CD4-positive, alpha-beta T cell treated with Interleukin-6 at 100 ng/mL for 8 hours (primary cell): ENCODE measurements at places on chromosomes 5 and 9.
A peak's percentile ranks its signal among the peaks of the same experiment; 100 is the strongest.

GRCh38 chr9:136851941-136852663 lies at the start of gene MAMDC4:
TSS of gene MAMDC4 (plus strand) at chr9:136852346. CDS start at chr9:136852417, 71 bp downstream.
- no peak for DNase-seq

GRCh38 chr5:68798877-68799843 lies 294.7 kb upstream of the SLC30A5 start:
- DNase-seq, result no peak

DNA sequence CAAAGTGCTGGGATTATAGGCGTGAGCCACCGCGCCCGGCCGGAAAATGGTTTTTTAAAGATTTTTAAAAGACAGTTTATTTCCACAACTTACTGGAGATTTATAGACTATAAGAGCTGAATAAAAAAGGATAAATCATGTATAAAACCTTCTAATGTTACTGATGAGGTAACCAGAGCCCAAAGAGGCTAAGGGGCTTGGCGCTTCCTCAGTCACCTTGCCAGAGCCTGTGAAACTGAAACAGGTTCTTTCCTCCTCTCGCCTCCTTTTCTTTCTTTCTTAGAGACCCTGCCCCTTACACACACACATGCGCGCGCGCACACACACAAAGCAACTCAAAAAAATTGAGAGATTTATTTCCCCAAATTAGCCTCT lies 69.8 kb downstream of the HSD17B3 start:
- DNase-seq, result no peak

GRCh38 chr5:101390151-101390908 lies 487.2 kb upstream of the ST8SIA4 start:
- no peak for DNase-seq

DNA sequence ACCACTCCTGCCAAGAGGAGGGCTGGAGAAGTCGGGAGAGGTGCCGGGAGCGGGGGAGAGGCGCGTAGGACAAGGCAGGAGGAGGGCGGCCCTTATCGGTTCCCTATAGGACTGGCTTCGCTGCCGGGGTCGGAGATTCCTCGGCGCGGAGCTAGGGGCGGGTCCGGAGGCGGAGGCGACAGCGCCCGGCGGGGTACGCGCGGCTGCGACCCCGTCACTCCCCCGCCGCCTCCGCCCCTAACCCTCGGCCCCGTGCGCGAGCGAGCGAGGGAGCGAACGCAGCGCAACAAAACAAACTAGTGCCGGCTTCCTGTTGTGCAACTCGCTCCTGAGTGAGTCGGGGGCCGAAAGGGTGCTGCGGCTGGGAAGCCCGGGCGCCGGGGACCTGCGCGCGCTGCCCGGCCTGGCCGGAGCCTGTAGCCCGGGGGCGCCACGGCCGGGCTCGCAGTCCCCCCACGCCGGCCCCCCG lies 2.0 kb downstream of the GLIS3 start:
- DNase-seq, result peak; percentile 50

DNA sequence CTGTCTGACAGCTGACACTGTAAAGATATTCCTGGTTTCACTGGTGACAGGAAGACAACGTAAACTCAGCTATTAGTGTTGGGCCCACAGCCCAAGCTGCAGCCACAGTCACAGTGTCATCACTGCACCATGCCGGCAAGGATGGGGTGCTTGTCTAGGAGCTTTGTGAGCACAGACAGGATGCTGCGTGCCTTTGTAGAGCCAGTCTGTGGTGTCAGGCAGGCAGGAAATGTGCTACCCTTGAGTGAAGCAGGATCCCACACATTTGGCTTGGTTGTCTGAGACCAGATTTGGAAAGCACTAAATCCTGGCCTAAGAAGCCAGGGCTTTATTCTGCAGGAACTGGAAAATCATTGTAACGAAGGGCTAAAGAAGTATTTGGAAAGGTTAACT lies 121.6 kb upstream of the ADAMTS16 start:
- DNase-seq, result no peak

- DNase-seq, result no peak
These were observed 102.2 kb downstream of the ANGPTL2 start for GRCh38 chr9:127020036-127020801.

DNA sequence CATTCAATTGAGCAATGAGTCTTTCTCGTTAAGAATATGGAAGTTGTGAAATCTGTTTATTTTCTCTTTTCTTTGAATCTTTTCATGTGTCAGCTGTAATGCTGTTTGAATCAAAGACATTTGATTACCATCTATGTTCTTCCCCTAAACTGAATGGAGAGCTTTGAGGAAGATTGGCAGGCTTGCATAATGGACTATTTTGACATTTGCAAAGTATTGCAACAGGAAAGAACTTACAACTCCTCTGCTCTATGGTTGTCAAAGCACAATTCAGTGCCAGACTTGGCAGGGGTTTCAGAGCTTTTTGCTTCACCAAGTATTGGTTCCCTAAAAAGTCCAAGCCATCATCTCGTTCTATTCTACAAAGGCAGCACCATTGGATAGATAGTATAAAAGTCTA lies 549.0 kb upstream of the NUDT12 start:
- no peak for DNase-seq

DNA sequence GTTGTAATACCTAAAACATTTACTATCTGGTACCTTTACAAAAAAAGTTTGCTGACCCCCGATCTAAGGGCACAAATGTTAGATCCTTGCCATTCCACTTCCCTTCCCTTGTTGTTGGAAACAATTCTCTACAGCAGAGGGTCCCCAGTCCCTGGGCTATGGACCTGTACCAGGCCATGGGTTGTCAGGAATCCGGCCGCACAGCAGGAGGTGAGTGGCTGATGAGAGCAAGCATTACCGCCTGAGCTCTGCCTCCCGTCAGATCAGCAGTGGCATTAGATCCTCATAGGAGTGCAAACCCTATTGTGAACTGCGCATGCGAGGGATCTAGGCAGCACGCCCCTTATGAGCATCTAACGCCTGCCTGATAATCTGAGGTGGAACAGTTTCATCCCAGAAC lies 248.5 kb downstream of the AP3B1 start:
- DNase-seq, result no peak

DNA sequence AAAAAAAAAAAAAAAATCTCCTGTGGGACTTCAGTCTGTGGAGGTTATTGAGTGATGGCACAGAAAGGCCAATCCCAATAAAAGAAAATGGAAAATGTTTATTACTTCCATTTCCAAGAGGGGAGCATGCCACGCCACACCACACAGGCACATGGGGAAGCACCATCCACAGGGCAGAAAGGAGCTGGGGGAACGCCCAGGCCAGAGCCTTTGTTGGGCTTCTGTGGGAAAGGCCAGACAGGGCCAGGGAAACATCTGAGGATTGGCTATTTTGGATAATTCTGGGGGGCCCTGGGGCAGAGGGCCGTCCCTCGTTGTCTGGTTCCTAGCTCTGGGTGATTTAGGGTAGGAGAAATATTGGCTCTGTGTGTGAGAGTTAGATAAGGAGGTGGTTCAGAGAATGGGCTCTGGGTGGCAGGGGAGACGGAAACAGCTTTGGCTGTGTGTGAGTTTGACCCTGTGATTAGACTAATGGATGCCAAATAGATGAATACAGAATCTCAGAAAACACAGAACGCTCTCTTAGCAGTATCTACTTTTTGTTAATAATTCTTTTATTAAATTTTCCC lies 49.0 kb upstream of the ABL1 start:
- no peak for DNase-seq

- peak; percentile 72 for DNase-seq
These were observed 31.3 kb downstream of the USP20 start for GRCh38 chr9:129866394-129867135.

- no peak for DNase-seq
These were observed 70.4 kb downstream of the SKIC3 start for GRCh38 chr5:95484421-95484820.

DNA sequence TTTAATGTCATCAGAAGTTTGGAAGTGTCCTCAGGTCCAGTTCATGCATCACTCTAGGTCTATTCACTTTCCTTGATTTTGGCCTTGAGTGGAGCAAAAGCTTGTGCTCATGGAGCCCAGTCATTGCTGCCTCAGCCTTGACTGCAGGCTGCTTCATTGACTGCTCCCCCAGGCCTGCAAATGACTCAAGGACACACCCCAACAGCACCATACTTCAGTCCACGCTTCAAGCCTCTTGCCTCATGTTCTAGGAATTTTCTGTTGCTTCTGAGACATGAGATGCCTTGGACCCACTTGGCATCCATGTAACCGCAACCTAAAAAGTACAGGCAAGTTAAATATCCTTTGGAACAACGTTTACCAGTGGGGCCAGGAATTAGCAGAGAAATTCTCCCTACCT lies 193.7 kb downstream of the PIK3R1 start:
- DNase-seq, result no peak

- DNase-seq, result no peak
These were observed 15.4 kb downstream of the SLC25A46 start for GRCh38 chr5:110754181-110754580.

DNA sequence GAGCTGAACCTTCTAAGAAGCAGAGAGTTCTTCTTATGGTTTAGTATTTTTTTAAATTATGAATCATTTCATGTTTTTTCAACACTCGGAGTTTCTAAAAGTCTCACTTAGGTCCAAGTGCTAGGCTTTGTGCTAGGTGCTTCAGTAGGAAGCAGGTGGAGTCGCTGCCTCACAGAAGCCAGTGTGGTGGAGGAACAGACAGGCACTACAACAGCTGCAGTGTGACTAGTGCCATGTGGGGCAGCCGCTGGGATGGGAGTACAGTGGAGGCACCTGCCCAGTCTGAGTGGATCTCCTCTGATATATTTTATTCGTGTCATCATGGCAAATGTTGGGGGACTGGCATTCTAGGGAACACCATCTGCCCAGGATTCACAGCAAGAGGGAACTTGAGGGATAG lies 15.3 kb downstream of the PCDHGC5 start:
- no peak for DNase-seq
